ENCODE measurements at places on chromosomes 2 and 18.

DNA sequence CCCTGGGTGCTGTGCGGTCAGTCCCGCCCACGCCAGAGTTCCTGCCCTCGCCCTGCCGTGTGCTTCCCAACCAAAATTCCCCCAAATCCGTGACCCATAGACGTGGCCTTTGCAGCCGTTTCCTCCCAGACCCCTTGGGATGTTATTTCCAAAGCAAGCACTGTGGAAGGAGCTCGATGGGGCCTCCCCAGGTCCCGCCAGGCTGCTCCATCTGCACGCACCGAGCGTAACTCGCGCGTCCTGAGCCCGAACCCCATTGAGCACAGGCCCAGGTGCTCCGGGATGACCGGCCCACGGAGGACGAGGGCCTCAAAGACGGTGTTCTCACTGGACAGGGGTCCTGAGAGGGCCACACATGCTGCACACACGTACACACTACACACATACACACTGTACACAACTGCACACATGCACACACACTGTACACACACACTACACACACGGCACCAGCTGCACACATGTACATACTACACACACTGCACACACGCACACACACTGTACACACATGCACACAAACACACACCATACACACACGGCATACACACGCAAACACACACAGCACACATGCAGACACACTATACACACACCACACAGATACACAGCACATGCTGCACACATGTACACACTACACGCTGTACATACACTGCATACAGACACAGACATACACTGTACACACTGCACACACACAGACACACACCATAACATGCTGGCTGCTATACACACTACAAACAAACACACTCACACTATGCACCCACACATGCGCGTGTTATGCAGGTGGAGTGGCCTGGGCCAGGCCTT is 431.2 kb upstream of the SALL3 start:
- DNase-seq, result no peak

GRCh38 chr2:6954586-6954985 is 37.4 kb downstream of the RNF144A start:
- no peak for DNase-seq

GRCh38 chr2:54722641-54723040 is 821 bp upstream of the EML6 start:
- DNase-seq, result peak; percentile 73

DNA sequence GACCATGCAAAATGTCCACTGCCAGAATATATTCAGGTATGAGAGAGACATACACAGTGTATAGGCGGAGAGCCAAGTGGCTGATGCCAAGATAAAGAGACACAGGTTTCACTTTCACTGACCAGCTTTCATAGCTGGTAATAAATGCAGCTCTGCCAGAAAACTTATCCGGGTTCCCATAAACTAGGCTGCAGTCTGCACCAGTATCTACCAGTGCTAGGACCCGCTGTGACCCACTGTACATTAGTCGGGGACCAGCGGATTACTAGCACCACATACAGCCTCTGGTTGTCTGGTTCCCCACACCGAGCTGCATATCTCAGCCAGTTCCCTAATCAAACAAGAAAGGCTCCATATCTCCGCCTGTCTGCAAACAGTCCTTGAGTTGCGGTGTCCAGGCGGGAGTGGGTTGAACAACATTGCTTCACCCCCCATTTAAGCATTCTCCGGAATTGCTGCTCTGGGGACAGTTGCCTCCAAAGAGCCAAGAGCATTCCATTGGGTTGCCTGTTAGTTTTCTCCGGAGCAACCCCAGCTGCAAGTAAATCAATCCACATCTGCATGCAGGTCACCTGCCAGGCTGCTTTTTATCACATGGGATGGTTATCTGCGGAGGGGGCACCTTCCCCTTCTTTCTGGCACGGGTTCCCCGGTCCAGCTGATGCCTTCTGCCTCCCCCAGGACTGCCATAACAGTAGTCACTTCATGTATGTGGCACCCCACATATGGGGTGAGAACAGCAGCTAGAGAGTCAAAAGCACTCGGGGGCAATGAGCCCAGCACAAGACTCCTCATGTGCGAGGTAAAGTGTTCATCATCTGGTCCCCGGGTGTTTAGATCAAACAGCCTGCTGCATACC is 18.0 kb upstream of the KLHL23 start:
- DNase-seq, result no peak

DNA sequence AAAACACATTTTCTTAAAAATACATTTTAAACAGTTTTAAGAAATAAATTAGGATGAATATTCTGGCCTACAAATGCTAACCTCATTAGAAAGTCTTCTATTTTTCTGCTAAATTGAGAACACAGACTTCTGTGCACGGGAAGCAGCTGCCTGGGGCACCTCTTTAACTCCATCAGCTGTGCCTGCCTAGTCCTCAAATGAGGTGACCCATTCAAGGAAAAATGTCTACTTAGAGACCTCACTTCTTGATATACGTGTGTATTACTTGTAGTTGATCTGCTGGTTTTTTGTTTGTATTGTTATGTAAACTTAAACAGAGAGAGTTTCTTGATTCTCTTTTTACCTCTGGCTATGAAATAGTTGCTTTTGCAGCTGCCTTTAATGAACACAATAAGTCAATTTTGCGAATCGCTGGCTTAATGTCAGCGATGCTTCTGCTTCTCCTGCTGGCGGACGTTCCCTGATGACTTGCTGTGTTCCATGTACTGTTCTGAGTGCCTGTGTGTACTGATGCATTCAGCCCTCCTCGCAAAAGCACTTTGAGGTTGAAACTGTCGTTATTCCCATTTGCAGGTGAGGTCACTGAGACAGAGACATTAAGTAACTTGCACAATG is 88.7 kb upstream of the TXNDC2 start:
- no peak for DNase-seq

DNA sequence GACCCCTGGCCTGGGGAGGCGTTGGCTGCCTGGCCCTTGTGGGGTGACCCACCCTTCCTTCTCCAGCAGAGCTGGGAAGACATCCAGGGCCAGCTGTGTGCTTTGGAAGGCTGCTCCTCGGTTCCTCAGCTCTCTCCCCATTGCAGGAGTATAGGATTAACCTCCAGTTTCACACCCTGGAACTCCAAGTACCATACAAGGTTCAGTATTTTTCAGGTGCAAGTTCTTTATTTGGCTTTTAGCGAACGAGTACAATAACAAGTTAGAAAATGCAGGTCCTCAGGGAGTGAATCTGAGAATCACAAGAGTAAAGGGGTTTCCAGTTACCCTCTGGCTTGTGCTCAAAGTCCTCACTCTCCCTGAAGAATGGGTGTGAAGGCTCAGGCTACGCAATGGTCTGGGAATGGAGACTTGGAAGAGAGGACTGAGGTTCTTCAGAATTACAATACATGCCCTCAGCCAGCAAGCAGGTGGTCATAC is 101.2 kb downstream of the APOB start:
- no peak for DNase-seq

GRCh38 chr18:57586251-57587049 is at the start of gene FECH:
Gene FECH, minus strand, starts transcription at chr18:57586702. Its CDS starts 82 bp downstream, at chr18:57586620.
- peak; percentile 63 for DNase-seq

- DNase-seq, result peak; percentile 91
These were observed 42.2 kb downstream of the BIN1 start for GRCh38 chr2:127064642-127065250.

DNA sequence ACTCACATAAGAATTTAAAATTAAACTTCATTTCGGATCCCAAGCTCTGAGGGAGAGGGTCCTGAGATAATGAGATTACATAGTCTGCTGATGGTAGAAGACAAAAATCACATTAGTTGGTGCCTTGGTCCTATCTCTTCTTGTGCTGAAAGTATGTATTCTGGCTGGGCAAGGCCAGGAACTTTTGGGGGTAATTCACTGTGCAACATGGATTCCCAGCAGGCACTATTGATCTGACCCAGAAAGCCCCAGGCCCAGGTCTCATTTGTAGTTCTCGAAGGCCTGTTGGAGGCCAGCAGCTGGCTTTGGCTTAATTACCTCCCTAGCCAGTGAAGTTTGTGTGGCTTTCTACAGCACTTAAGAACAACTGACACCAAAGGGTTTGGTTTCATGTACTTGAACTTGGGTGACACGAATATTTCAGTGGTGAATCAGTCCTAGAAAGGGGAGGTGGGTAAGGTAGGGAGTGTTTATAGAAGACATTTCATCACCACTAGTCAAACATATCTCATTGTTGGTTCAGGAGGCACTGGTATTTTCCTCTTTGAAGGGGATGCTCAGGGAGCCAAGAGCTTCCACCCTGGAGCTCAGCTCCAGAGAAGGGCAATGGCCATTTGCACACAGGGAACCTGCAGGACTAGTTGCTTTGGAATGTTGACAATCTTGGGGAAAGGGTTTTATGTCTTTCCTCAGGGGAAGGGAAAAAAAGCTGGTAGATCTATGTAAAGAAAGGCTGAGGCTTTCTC is 217.8 kb downstream of the OSR1 start:
- peak; percentile 50 for DNase-seq

DNA sequence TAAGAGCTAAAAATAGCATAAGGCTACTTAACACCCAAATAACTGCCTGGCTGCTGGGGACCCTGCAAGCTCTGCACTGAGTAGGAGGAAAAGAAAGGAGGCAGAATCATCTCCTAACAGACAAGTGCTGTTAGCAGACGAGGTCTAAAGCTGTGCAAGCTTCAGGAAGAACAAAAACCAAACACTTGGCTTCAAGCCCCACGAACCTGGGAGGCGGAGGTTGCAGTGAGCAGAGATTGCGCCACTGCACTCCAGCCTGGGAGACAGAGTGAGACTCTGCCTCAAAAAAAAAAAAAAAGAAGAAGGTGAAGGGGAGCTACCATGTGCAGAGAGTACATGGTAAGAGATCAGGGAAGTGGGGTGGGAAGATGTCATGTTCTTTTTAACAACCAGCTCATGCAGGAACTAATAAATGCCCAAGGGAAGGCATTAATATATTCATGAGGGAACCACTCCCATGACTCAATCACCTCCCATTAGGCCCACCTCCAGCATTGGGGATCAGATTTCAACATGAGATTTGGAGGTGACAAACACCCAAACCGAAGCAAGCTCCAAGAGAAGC is 28.8 kb upstream of the INO80C start:
- DNase-seq, result no peak

- no peak for DNase-seq
These were observed 9.4 kb upstream of the PRLH start for GRCh38 chr2:237556773-237557632.

DNA sequence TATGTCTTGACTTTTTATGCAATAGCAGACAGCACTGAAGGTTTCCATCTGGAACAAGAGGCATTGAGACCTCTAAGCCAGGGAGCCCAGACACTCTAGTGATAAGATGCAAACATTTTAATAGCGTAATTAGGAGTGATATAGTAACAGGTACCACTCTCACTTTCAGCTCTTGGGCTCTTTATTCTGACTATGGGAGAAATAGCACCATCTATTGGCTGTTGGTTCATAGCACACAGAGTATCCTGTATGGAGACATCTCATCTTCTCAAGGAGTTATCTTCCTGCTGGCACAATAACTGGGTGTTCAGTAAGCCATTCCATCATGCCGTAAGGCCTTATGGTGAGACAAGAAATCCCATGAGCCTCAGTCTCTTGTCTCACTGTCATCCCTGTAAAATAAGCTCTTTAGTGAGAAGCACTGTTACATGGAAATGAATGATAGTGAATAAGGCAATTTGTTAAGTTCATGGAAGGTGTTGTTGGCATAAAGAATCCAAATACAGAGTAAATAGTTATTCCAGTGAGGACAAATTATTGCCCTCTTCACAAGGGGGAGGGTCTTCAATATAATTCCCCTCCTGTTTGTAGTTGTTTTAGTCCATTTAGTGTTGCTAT is 48.3 kb downstream of the THUMPD2 start:
- peak; percentile 13 for DNase-seq

GRCh38 chr2:56021579-56021978 is 98.0 kb upstream of the EFEMP1 start:
- DNase-seq, result no peak

DNA sequence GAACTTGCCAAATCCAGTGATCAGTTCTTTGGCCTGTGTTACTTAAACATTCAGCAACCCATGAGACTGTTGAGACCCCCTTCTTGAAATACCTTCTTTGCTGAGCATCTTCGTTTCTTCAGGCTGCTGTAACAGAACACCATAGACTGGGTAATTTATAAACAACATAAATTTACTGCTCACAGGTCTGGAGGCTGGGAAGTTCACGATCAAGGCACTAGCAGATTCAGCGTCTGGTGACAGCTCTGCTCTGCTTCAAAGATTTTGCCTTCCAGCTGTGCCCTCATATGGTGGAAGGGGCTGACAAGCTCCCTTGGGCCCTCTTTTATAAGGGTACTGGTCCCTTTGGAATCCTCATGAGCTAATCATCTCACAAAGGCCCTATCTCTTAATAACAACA is 28.8 kb upstream of the TSPYL6 start:
- no peak for DNase-seq

GRCh38 chr18:63949068-63949737 is at the start of gene HMSD:
Gene HMSD, plus strand, starts transcription at chr18:63949301. Its CDS starts 4,155 bp downstream, at chr18:63953456.
- no peak for DNase-seq

DNA sequence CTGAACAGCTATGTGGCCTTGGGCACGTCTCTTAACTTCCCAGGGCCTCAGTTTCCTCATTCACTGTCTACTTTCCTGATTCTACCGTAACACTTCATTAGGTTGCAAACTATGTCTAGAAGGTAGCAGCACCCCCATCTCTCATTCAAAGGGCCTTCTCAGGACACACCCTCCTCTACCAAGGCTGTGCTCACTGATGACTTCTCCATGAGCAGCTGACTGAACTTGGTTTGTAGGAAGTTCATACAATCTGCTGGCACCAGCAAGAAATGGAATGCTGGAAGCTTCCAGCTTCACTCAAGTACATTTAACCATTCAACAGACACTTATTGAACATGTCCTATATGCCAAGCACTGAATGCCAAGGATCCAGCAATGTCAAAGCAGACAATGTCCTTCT is 250.8 kb upstream of the CTAGE1 start:
- peak; percentile 53 for DNase-seq

- DNase-seq, result no peak
These were observed 39.8 kb upstream of the TNFRSF11A start for GRCh38 chr18:62285281-62285680.

- DNase-seq, result no peak
These were observed 7.8 kb upstream of the CNNM3 start for GRCh38 chr2:96808176-96808837.

GRCh38 chr2:127398239-127398590 is 10.4 kb upstream of the MAP3K2 start:
- DNase-seq, result peak; percentile 64

GRCh38 chr2:80326214-80326613 is 21.7 kb upstream of the LRRTM1 start:
- no peak for DNase-seq

- peak; percentile 94 for DNase-seq
These were observed 38.2 kb downstream of the EFEMP1 start for GRCh38 chr2:55885127-55885943.
